Stimulated activated CD8-positive, alpha-beta memory T cell treated with anti-CD3 and anti-CD28 coated beads, Interleukin-4, amount 100 ng/mL, for 1 hour (primary cell): ENCODE measurements at places on chromosomes 3 and 15.
A peak's percentile ranks its signal among the peaks of the same experiment; 100 is the strongest.

GRCh38 chr3:51621091-51621892 lies 49.8 kb upstream of the TEX264 start:
- DNase-seq, result no peak

GRCh38 chr3:148100476-148100875 lies 597.2 kb upstream of the AGTR1 start:
- DNase-seq, result no peak

DNA sequence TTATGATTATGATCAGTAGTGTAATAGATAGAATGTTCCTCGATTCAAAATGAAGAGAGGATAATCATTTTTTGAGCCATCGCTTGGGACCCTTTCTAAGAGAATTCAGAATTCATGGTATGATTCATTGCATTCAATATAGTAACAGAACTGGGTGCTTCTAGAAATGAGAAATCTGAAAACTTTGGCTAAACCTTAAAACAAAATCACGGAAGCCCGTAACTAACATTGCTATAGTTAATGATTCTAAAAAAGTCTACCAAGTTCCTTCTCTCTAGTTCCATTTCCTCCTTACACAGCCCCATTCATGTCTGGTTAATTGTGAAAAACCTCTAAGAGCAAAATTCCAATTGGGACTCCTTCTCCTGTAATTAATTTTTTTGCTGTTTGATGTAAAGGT lies 217.1 kb downstream of the GBE1 start:
- no peak for DNase-seq

DNA sequence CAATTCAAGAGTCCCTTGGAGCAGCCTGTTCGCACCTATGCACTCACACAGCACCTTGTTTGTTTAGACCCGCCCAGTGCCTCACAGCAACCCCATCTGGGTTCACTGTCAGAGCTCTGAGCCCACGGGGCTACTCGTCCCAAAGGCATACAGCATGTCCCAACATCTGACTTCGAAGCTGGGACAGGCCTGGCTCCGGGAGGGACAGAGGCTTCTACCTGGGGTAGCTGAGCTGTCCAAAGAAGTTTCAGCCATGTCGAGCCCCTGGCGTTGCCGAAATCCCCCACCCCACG lies 28.6 kb upstream of the CYP11A1 start:
- DNase-seq, result no peak

- DNase-seq, result no peak
Measured at GRCh38 chr3:37625690-37626360, 235.9 kb upstream of the CTDSPL start.

GRCh38 chr15:74866090-74866489 lies 7.1 kb downstream of the SCAMP2 start:
- no peak for DNase-seq

- DNase-seq, result no peak
Measured at GRCh38 chr3:59300733-59301132, 250.9 kb upstream of the CFAP20DC start.

DNA sequence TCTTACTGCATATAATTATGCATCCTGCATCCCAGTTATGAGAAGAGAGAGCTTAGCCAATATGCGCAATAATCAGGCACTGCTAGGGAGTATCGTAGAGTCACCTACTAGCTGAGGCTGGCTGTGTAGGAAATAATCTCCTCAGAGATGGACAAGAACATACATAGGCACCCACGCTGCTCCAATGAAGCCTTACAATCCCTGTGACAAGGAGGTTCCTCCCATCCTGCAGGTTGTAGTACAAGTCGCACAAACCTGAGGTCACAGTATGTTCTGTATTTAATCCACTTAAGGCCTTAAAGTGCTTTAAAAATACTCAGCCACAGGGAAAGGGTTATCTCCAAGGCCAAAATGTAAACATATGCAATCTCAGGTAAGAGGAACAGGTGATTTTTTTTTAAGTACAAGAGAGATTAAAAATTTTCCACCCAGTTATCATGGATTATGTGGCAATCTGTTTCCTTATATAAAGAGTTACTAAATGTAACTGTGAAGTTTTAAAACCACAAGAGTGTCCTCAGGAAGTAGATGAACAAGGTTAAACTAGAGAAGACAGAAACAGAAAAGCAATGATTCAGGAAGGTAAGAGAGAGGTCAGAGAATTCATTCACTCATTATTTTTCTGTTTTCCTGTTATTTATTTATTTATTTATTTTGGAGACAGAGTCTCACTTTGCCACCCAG lies 7.5 kb upstream of the COLQ start:
- no peak for DNase-seq

DNA sequence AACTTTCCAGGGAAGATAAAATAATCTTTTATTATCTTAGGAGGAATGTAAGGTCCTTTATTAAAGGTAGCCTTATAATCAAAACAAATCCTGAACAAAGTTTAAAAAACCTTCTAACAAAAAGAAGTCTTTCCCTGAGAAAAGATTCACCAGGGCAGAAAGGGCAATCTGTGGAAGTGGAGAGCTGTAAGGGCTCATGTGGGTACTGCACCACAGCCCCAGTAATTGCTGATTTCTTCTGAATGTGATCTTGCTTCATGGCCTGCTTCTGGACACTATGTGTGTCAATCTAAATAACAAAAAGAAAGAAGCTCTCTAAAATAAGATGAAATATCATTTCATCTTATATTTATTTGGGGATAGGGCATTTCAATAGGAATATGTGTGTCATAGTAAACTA lies 1501.6 kb downstream of the OTOL1 start:
- no peak for DNase-seq

GRCh38 chr15:48722764-48723661 lies 77.5 kb upstream of the FBN1 start:
- no peak for DNase-seq

DNA sequence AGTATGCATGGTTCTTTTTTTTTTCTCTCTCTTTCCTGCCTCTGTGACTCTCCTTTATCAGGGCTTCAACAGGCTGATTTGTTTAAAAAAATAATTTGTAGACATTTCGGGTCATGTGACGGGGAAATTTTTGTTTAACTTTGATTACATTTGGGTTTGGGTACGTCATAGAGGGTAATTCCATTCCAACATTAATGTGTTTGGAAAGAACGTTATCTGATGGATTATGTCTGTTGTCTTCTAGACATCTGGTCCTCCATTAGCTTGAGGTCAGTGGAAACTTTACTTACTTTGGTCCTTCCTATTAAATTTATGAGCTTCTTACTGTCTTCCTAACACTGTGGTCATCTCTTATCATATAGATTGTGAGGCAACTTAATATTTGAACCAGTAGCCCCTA lies 80.9 kb downstream of the STT3B start:
- no peak for DNase-seq

DNA sequence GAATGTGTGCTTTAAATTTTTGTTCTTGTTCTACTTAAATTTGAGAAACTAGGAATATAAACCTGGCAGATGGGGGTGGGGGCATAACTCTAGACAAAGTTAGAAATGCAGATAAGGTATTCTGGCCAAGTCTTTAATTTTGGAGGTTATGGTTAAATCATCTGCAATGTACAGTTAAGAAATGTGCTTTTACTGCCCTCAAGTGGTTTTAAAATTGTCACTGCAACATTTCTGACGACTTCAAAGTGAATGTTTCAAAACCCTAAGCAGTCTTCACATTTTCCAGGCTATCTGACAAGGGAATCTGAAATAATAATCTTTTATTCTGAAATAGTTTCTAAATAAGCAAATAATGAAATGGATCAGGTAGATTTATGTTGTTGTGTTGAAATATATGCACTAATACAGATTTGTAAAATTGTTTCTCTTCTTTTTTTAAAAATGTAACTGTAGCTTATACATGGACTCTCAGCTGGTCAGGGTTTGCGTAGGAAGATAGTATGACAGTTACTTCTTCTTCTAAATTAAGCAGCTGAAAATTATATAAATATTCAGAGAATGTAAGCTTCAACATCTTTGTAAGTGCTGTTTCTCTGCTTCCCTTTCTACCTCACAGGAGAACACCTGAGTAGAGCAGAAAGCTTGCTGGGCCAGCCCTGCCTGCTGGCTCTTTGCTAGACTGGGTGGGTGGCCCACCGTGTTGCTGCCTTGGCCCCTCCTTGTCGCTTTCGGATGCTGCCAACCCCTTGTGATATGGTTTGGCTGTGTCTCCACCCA lies 45.0 kb downstream of the SUCNR1 start:
- DNase-seq, result no peak

DNA sequence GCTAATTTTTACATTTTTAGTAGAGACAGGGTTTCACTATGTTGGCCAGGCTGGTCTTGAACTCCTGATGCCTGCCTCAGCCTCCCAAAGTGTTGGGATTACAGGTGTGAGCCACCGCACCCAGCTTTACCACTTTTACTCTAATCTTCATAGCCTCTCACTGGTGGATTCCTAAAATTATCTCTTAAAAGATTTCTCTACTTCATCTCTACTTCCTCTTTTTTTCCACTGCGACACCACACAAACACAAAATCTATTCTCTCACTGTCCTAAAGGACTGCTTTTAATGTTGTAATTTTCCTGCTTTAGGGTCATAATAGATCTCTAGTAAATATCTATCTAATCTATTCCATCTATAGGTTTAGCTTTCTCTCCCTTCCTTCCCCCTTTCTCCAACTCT lies 34.0 kb upstream of the TBL1XR1 start:
- no peak for DNase-seq

- DNase-seq, result no peak
Measured at GRCh38 chr3:8978551-8978950, 15.3 kb upstream of the RAD18 start.

- DNase-seq, result no peak
Measured at GRCh38 chr3:2420919-2421318, 322.3 kb downstream of the CNTN4 start.

- no peak for DNase-seq
Measured at GRCh38 chr3:191563722-191564121, 102.8 kb downstream of the PYDC2 start.

GRCh38 chr3:98903099-98903498 lies 1.6 kb upstream of the DCBLD2 start:
- DNase-seq, result no peak

DNA sequence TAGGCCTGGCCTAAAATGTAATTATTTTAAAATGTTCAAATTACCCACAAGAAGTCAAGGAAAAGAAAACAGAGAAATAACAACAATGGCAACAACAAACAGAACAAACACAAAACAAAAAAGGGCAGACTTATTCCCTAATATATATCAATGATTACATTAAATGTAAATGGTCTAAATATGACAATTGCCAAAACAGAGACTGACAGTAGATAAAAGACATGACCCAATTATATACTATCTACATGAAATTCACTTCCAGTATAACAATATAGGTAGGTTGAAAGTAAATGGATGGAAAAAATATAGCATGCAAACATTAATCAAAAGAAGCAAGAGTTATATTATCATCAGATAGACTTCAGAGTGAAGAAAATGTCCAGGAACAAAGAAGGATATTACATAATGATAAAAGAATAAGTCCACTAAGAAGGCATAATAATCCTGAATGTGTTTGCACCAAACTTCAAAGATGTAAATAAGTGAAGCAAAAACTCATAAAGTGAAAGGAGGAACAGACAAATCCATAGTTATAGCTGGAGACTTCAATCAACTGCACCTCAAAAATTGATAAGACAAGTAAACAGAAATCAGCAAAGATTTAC lies 6.5 kb downstream of the SEC22C start:
- DNase-seq, result no peak

- peak; percentile 49 for DNase-seq
Measured at GRCh38 chr3:149752051-149752787, at the start of gene COMMD2. TSS of gene COMMD2 (minus strand) at chr3:149752489. CDS start at chr3:149752444, 45 bp downstream.

GRCh38 chr15:64136347-64136746 lies 15.2 kb upstream of the SNX22 start:
- no peak for DNase-seq

DNA sequence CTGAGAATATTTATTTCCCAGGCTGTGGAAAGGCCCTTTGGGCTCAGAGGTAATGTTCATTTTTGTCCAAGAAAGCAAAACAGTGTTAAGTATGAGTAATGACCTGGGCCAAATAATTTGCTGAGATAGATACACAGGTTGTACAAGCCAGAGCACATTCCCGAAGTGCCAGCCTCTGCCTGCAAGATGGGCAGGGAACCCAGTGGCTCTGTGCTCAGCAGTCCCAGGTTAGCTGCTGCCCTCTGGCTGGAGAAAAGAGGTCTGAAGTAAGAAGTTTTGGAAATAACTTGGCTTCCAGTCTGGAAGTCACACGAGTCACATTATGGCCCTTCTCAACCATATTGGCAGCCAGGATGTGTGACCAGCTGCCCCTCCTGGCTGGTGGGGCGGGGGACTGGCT lies 20.2 kb downstream of the MYZAP start:
- no peak for DNase-seq

- no peak for DNase-seq
Measured at GRCh38 chr3:177306252-177306651, 109.0 kb upstream of the TBL1XR1 start.

DNA sequence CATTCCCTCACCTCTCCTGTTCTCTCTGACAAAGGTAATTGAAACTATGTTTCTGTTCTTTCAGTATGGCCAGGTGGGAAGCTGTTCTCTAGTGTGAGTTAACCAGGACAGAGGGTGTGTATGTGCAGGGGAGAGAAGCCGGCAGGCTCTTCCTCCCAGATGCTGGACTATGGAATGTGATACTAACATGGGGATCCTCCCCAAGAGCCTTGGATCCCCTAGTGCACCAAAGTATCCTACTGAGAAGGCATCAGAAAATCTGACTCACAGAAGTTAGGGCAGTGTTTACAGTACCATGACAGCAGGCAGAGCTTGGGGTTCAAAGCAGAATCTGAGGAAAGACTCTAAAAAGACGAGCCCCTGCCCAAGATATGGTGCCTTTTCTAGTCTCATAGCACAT lies 123.1 kb downstream of the APBA2 start:
- no peak for DNase-seq

- DNase-seq, result no peak
Measured at GRCh38 chr3:136819392-136819730, 435 bp downstream of the SLC35G2 start.

DNA sequence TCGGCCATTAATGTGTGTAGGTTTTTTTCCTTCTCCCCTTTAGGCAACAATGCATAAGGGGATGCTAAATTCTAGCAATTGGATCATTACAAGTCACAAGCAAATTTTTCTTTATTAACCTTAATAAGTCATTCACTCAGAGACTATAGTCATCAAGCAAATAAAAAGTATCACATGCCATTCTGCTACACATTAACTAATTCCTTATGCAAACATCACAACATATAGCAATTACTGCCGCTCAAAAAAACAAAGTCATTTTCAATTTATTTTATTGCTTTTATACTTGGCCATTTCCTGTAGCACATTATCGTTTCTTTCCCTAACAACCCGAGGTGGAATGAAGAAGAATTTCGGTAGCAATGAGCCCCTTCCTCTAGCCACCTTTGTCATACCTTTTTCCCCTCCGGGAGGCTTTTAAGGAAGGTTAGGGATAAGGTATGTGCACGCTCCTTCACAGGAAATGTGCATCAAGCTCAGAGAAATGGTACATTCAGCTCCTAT lies 421.2 kb downstream of the TIGIT start:
- DNase-seq, result no peak

GRCh38 chr15:66039117-66039871 lies 170.0 kb downstream of the RAB11A start:
- DNase-seq, result no peak

DNA sequence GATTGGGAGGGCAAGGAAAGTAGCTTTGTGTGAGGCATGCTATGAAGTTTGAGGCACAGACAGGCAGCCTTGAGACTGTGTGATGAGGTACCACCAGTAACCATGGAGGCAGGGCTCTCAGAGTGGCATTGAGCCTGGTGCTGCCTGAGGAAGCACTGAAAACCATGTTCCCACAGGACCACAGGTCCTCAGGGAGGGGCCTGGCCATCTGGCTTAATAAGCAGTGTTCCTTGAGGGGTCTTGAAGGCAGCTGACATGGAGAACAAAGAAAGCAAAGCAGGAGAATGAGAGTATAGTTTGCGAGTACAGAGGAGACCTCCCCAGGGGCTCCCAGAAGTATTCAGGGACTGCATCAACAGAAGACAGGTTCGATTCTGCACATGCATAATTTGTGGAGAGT lies 346.6 kb downstream of the EPHB1 start:
- DNase-seq, result no peak

- no peak for DNase-seq
Measured at GRCh38 chr15:51401872-51402517, 60.5 kb downstream of the GLDN start.
